ENCODE measurements at places on chromosomes 12 and 14.

DNA sequence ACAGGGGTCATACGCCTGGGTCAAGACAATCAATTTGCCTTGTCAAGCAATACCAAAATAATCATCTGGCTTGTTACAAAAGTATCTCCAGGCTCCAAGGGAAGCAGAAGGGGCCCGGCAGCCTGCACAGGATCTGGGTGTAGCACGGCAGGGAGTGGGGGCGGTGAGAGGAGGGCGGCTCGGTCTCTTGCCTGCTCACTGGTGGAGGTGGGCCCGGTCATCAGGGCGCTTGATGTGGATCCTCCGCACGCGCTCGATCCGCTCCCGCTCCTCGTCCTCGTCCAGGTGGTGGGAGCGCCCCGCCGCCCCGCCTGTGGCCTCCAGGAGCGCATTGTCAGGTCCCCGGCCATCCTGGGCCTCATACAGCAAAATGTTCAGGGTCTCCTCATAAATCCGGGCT, 25.7 kb downstream of the KCTD10 start:
- no peak for DNase-seq

- DNase-seq, result no peak
Measured at GRCh38 chr12:95286713-95287112, 69.1 kb downstream of the VEZT start.

DNA sequence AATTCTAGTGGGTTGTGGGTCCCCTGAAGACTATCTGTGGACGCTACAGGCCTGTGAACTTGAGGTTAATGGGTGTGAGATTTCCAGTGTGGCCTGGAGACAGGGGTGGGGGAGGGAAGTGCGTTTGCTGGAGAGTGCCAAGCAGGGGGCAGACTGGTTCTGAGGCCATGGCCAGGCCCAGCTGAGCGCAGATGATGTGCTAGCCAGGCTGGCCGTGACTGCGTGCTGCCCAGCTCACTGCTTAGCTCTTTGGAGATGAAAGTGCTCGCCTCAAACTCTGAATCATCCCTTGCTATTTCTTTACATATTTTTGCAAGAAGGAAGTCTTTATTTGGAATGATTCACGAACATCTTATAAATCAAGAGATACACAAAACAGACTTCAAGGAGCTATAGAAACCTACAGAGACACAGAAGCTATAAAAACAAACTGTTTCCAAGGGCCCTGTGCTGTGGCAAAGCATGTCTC, 75.2 kb upstream of the PLEKHG3 start:
- DNase-seq, result no peak

- no peak for DNase-seq
Measured at GRCh38 chr12:121144416-121144914, 11.8 kb downstream of the P2RX7 start.

DNA sequence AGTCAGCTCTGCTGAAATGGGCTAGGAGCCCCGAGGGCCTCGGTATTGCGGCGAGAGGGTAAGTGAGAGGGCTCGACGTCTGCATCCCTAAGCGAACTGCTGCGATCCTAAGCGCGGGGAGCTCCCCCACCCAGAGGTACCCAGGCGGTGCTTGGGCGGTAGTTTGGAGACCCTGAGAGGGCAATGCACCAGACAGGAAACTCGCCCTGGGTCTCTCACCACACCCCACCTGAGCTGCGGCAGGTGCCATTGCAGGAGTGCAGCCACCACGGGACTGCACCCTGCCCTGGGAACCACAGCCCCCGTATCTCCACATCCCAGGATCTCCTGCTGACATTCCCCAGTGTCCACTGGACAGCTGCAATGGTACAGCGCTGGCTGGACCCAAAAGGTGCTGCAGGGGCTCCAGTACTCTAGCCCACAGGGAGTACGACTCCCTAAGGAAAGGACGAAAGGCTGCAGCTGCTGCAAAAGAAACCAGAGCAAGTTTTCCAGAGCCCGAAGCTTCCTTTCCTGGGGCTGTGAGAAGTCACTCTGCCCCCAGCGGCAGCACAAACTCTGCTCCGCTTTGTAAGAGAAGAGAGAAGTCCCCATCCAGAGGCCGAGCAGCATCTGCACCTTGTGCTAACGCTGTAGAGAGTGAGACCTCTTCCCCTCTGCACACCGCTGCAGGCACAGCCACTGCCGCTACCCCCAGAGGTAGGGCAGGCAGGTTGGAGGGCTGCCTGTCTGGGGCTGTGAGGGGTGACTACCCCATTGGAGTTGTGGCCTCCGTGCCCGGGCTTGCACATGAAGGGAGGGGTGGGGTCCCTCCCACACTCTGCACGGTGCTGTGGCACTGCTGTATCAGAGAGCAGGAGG, 31.1 kb upstream of the MON2 start:
- no peak for DNase-seq
